Right atrium auricular region (tissue), 2 donors: ENCODE measurements at places on chromosomes 5 and 9.

DNA sequence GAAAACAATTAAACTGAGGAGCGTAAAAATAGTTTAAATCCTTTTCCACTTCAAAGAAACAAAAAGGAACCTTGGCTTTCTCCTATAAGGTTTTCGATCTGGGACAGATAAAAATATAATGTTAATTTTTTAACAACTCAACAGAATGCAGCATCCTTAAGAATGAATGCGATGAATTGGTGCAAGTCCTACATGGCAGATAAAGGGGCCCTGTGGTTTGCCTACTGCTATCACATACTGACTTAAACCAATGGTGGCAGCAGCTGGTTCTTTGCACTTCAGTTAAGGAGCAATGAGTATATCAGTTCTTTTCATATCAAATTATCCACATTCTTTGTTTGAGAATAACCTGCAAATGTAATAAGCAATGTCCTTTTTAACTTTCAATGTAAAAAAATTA, 12.4 kb upstream of the TYRP1 start:
- DNase-seq = no peak

- DNase-seq = no peak
These were observed 70.1 kb downstream of the WNK2 start for GRCh38 chr9:93254061-93254481.

GRCh38 chr9:114286146-114286679, 36.7 kb upstream of the ORM1 start:
- DNase-seq = no peak

DNA sequence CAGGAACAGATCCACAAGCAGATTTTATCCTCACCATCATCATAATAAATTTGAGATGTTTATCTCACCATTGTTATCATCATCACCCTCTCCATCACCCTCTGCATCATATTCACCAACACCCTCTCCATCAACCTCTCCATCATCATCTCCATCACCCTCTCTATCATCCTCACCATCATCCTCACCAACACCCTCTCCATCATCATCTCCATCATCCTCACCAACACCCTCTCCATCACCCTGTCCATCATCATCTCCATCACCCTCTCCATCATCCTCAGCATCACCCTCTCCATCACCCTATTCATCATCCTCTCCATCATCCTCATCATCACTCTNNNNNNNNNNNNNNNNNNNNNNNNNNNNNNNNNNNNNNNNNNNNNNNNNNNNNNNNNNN, 567.0 kb upstream of the SGCD start:
- no peak for DNase-seq

GRCh38 chr5:148776261-148776660, 50.1 kb upstream of the ADRB2 start:
- DNase-seq = no peak

GRCh38 chr9:124654431-124654830, 116.7 kb downstream of the NR6A1 start:
- no peak for DNase-seq

GRCh38 chr5:93715327-93715726, 26.1 kb downstream of the POU5F2 start:
- no peak for DNase-seq

- DNase-seq = no peak
These were observed 5.8 kb downstream of the BRD9 start for GRCh38 chr5:886716-887325.

DNA sequence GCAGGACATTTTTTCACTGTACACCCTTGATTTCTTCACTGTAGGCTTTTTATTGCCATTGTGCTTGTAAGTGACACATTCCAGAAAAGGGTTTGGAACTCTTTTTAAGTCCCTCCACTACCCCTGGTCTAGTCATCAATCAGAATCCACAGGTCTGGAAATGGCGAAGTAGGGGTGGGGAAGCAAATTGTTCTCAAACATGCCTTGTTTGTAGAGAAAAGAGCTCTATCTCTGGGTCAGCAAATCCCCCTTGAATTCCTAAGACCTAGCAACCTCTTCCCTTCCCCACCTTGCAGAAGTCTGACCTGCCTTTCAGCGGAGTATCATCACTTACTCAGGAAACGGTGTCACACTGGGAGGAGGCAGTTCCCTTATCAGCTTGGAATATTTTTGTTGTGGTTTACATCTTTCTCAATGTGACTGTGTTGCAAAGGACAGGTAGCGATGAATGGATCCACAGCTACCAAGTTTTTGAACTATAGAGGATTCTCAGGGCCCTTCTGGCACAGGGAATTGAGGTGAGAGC, 3.2 kb downstream of the SH3RF2 start:
- no peak for DNase-seq

DNA sequence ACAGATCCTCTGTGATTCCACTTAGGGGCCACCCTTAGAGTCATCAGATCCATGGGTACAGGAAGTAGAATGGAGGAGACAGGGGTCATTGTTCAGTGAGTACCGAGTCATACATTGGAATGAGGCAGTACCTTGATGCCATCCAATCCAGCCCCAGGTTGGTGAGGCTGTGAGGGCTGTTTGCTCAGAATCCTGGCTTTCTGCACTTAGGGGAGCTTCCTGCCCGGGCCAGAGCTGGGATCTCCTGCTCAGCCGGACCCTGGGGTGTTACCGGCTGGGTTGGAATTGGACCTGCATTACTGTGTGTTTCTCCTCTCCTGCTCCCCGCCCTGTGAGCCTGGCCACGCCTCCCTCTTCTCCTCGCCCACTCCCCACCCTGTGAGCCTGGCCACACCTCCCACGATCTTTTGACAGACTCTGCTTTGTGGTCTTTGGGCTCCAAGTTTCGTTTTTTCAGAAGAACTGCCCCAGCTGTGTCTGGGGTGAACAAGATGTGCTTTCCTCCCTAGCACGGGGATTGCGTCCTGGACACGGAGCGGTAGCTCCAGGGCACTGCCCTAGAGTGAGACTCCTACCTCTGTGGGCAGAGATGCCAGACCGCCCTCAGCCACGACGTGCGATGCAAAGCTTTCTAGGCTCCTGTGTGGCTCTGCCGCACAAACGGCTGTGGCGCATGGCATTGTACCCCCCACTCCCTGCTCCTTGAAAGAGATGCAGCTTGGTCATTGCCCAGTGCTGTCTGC, 15.4 kb downstream of the TRAF2 start:
- no peak for DNase-seq

DNA sequence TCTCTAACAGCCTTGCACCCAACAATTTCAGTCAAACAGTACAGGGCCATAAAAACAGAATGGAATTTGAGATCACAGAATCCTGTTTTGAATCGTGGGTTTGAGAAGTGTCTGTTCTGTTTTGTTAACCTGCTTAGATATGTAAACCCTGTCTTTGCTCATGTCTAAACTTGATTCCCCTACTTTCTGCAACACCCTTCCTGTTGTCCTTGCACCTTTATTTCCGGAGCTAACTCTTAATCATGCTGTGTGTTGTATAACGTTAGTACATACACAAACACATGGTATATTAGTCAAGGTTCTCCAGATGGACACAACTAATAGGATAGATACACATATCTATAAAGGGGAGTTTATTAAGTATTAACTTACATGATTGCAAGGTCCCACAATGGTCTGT, 2229.2 kb upstream of the C9orf72 start:
- no peak for DNase-seq

GRCh38 chr5:150246835-150247234, 42.7 kb downstream of the CAMK2A start:
- no peak for DNase-seq

DNA sequence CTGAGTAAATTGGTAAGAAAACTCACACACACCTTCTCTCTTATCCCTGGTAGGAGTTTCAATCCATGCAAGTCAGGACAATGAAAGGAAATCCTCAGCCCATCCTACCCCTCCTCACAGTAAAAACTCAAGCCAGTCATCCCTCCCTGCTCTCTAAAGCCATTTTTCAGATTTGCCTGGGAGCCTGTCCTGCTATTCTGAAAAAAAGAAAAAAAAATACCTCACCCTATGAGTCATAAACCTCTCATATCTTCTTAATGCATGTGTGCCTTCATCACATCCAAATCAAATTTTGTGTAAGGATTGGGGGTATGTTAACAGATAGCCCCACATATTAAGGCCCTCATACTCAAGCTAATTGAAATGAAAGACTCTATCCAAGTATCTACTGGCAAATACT, 14.1 kb downstream of the UGT3A2 start:
- no peak for DNase-seq

DNA sequence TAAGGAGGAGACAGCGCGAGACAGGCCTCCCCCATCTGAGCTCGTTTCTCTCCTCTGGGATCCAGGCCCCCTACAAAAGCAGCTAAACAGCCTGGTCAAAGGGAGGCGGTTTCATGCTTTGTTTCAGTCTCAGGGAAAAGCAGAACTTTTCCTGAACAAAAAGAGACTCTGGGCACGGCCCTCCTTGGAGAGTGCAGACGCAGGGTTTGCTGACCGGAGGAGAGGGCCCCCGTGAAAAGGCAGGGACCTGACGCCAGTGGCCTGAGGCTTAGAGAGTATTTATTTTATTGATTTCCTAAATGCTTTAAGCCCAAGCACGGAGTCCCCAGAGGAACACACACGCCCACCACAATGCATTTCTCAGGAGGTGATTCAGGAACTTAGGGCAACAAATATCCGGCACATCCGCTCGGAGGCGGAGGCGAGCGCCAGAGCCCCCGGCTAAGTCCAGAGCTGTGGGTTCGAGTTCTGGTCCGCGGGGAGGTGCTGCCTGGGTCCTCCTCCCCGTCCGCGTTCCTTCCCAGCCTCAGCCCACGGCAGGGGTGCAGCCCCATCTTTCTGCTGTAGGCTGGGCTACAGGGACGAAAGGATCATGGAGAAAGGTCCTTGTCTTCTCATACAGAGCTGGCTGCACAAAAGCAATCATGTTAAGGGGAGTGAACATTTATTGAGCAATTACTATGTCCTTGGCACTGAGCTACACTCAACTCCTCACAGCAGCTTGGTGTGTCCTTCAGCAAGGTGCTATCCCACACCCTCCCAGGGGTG, 40.0 kb downstream of the PTGES start:
- DNase-seq = no peak

- no peak for DNase-seq
These were observed 874.7 kb downstream of the EFNA5 start for GRCh38 chr5:106796081-106796480.

DNA sequence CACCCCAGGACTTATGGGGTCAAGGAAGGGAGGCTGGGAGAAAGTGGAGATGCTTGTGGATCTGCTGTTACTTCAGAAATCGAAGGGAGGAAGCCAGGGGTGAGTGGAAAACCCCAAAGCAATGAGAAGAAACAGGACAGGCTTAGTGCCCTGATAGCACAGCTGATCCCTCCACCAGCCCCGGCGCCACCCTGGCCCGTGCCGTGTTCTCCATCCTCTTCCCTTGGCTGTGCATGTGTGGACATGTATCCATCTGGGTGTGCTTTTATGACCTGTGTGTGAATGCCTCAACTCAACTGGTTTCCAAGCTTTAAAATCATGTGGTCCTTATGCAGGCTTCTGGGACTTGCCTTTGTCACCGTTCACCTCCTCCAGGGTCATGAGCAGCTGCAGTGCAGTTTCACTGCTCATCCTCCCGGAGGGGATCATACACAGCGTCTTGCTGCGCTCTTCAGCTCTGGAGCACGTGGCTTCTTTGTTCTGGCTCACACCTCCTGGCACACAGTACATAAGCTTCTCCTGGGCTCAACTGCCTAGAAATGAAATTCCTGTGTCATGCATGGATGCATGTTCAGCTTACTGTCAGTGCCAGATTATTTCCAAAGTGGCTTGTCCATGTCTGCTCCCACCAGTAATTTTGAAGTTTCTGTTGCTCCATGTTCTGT, 58.2 kb downstream of the IPPK start:
- no peak for DNase-seq

- DNase-seq = no peak
These were observed 117.0 kb downstream of the PIK3R1 start for GRCh38 chr5:68332556-68332955.

- DNase-seq = no peak
These were observed 58.5 kb downstream of the PDE6A start for GRCh38 chr5:149886060-149886459.

DNA sequence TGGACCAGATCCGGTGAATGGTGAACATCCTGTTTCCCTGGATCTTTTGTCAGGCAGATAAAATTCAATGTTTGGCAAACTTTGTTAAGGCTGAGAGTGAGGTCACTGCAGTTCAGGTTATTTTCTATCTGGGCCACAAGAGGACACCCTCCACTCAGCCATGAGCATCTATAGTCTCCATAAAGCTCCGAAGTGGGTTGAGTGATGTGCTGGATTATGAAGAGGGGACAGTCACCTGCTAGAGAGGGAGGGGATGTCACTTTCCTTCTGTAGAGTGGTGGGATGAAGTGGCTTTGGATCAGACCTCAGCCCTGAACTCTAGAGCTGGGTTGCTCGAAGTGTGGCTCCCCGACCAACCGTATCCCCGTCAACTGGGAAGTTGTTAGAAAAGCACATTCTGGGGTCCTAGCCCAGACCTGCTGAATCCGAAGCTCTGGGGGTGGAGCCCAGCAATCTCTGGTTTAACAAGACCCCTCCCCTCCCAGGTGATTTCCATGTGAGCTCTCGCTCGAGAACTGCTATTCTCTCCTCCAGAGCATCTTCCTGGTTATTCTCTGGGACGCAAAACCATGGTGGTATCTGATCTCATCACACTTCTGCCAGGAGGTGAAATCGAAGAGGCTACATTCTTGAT, 31.8 kb upstream of the FGF1 start:
- no peak for DNase-seq

DNA sequence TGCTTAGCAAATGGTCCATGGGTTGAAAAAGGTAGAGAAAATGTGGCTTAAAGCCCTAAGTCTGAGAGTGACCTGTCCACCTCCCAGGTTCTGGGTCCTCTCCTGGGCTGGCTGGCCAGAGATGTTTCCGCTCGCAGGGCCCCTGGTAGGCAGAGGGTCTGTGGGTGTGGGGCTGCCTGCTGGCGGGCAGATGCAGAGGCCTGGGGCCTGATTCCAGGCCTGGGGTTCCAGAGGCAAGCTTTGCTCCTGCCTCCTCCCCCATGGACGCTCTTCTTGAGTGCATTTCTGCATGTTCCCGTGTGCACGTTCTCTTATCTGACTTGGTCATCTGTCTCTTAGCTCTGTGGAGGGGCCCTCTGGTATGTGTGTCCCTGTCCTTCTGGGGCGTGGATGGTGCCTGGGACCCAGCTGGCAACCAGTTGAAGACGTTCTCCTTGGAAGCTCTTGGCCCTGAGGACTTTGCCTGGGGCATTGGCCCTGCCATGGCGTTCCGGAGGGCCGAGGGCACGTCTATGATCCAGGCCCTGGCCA, 3.8 kb downstream of the MIGA2 start:
- DNase-seq = no peak

DNA sequence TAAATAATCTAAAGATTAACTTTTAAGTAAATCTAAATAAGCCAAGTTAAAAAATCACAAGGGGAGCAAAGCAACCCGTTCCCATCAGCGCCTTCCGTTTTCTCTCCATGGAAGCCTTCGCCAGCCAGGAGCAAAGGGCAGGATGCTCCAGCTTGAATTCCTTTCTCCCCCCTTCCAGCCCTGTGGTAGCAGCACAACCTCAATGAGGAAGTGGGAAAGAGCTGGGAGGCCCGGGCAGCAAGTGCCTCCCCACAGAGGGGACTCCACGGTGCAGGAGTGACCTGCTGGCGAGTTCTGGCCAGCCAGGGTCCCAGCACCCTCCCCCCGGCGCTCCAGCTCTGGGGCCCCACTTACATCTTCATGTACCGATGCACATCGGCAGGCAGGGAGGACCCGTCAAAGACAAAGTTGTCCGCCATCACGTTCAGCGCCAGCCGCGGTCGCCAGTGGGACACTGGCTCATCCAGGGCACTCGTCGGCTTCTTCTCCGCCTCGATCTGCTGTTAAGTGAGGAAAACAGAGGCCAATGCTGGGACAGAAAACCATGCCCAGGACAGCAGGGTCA, 6.3 kb downstream of the CLPTM1L start:
- no peak for DNase-seq

- DNase-seq = no peak
These were observed 69.7 kb downstream of the MEF2C start for GRCh38 chr5:88813244-88813643.
